ENCODE measurements at places on chromosomes 1 and 21.

GRCh38 chr21:18049461-18049860 lies 195.2 kb upstream of the CHODL start:
- DNase-seq, result no peak

GRCh38 chr21:23215261-23215660 lies 2217.1 kb downstream of the NCAM2 start:
- no peak for DNase-seq

DNA sequence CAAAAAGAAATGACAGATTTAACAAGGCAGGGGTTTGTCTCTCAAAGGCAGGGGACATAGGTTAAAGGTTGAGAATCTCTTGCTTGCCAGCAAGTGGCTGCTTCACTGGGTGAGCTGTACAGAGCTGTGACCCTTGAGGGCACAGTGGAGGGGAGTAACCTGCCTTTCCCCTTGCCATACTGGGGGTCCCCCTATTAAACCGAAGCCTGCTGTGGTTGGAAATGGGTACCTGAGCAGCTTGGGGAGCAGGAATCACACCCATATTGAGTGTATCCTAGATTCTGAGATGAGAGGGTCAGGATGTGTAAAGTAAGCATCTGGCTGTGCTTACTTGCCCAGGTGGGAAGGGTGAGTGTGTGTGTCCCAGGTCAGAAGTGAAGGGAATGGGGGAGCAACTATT lies 31.8 kb downstream of the WNT4 start:
- no peak for DNase-seq

DNA sequence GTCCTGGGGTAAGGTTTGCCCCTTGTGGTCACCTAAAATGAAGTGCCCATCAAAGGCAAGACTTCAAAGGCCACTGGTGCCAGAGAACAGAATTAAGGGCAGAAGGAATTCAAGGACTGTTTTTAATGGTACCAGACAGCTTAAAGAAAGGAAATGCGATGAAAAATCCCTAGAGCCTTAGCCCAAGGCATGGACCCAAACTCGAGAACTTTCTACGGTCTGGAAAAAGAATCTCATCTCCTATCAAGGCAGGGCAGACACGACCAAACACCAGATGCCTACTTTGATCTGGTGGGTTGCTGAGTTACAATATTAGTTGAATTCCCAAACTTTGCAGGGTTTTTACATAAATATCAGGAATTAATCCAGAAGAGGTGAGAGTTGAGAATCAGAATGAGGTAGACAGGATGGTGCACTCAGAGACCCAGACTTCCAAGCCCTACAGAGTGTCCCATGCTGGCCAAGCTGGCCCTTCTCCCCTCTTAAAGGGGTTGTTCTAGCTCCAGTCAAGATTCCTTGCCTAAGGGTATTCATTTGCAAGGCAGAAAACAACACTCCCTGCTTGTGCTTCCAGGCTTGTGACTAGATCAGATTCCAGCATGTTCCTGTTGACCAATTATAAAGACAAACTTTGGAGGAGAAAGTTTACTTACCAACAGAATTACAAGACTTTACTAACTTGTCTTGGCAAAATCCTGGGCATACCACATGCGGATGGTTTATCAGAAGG lies 48.0 kb downstream of the EDN2 start:
- DNase-seq, result no peak

DNA sequence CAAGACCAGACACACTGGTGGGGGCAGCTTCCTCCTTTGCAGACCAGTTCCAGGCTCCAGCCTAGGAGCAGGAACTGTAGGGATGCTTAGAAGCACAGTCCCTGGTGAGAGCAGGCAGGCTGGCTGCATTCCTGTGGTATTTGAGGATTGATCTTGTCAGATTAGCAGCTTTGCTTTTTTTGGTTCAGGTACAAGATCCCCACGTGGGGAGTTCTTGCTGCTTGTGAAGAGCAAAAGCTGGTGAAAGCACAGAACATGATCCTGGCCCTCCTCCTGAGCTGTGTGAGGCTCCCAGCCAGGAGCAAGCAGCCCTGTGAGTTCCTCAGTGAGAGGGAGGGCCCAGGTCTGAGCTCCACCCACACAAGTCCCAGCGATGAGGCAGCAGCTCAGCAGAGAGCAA lies 75.3 kb upstream of the ARTN start:
- no peak for DNase-seq

GRCh38 chr1:205421798-205422197 lies at the start of gene LEMD1:
TSS of gene LEMD1 (minus strand) at chr1:205422056. CDS start at chr1:205420536, 1,520 bp downstream.
- no peak for DNase-seq

DNA sequence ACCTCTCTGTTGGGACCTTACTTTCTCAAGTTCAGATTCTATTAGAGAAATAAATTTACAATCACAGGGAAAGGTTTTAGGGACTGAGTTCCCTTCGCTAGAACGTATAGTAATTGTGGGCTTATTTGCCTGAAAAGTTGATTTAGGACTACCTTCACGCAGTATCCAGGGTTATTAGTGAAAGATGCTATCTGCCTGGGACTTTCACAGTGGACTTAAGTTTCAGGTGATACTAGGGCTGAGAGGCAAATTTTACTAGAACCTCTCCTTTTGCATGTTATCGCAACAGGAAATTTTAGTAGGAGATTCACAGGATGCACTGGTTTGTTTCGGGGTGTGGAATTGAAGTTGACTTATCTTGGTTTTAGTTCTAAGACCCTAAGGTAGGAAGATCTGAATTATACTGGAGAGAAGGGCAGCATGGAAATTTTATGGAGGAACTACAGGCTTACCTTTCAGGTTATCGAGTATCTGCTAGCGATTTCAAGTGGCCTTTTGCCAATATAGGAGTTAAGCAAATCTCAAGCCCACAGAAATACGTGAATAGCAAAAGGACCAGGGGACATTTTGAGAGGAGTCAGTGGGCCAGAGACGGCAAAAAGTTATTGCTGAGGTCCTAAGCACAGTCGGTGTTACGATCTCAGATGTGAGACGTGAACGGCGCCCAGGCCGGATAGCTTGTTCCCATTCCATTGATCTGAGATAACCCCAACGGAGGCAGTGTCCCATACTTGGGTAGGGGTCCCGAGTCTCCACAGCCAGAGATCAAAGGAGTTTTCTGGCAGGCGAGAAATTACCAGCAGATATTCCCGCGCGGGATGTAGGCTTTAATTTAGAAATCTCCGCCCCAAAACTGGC lies 723 bp upstream of the GNAI3 start:
- DNase-seq, result peak; percentile 54

- DNase-seq, result no peak
Measured at GRCh38 chr1:68442006-68442405, 7.7 kb downstream of the RPE65 start.

DNA sequence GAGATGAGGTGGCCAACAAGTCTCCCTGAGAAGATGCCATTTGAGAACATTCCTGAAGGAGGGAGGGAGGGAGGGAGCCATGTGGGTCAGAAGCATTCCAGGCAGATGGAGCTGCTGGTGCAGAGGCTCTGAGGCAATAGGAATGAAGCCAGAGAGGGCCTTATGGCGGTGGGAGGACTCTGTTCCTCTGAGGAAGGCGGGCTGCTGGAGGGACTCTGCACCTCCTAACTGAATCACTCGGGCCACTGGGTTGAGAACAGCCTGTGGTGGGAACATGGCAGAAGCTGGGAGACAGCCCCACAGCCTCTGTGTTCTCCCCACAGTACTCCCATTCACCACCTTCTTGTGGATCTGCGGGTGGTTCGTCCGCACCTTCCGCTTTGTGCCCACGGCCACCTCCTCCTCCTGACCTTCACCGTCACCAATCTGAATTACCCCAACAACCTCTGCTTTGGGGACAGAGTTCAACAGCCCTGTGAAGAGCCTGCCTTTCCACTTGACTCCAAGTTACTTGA lies 2.4 kb upstream of the TMEM125 start:
- DNase-seq, result no peak

DNA sequence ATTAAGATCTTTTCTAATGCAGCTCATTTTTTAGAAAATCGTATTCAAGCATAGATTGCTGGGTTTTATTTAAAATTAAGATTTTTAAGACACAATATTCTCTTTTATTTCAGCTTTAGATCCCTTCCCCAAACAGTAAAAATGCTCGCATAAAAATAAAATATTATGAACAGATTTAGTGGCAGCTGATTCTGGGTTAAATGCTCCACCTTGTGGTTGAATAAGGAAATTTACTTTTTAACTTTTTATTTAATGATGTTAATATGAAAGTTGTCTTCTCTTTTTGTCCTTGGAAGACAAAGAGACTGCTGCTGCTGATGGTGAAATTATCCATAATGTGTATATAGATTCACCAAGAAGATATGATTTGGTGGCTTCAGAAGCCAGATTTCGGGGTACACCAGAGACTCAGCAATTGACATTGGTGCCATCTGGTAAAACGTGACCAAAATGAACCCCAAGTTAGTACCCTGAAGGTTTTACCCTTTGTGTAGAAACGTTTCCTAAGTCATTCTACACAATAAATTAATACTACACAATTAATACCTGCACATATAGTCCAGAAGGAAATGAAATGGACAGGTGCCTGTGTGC lies 128.0 kb downstream of the ADAMTS1 start:
- DNase-seq, result peak; percentile 38

GRCh38 chr1:82931006-82931405 lies 1067.9 kb downstream of the TTLL7 start:
- DNase-seq, result no peak

GRCh38 chr1:152630596-152630995 lies 7.7 kb upstream of the LCE3A start:
- DNase-seq, result no peak

GRCh38 chr1:42744148-42744413 lies 4.0 kb upstream of the CLDN19 start:
- DNase-seq, result no peak

DNA sequence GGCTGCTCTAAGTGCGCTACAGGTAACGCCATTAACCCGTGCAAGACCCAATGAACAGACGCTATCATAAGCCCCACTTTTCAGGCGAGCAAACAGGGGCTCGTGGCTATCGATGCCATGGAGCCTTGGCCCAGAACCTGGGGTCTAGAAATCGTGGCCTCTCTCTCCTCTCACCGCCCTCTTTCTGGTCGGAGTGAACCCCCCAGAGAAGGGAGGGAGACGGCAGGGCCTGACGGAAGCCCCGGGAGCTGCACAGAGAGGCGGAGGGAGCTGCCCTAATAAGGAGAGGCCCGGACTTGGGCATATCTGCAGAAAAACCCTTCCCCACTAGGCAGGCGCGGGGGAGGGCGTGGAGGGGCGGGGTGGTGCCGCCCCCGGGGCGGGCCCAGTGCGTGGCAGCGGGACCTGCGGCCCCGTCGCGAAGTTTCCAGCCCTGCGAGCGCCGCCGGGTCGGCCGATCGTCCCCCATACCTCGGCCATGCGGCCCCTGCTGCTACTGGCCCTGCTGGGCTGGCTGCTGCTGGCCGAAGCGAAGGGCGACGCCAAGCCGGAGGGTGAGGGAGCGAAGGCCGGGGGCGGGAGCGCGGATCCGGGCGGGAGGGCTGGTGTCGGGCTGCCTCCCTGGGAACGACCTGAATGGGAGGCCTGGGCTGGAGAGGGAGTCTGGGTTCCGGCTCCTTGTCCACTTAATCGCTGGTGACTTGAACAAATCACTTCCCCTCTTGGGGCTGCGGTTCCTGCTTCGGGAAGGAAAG lies at the start of gene PLOD1:
Gene PLOD1, plus strand, starts transcription at position 416 of the 755 bp plus-strand sequence. Its CDS starts 63 bp downstream, at position 479.
- DNase-seq, result peak; percentile 87

GRCh38 chr1:15207829-15208429 lies 39.1 kb upstream of the FHAD1 start:
- no peak for DNase-seq

- no peak for DNase-seq
Measured at GRCh38 chr1:184761969-184762485, 7.4 kb upstream of the EDEM3 start.

- no peak for DNase-seq
Measured at GRCh38 chr1:3518256-3518655, 63.8 kb downstream of the ARHGEF16 start.

DNA sequence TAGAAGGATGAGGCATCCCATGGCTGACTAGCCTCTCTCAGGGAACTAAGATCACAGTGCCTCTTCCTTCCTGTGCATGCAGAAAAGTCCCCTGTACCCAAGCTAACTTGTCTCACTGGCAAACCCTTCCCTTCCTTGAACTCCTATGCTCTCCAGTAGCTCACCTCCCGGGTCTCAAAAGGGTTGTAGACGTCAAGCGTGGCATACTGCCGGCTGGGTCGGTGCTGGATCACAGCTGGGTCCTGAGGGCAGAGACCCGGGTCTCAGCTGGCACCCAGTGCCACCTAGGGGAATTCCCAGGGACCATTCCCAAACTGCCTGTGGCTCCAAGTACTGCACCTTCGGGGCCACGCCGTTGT lies 688 bp downstream of the SCAMP3 start:
- DNase-seq, result peak; percentile 55

GRCh38 chr1:178434899-178435435 lies 61.8 kb downstream of the CLEC20A start:
- DNase-seq, result no peak

GRCh38 chr1:204680461-204680860 lies 5.1 kb downstream of the LRRN2 start:
- DNase-seq, result no peak

- DNase-seq, result peak; percentile 43
Measured at GRCh38 chr1:160260406-160261382, 1.7 kb downstream of the DCAF8 start.

DNA sequence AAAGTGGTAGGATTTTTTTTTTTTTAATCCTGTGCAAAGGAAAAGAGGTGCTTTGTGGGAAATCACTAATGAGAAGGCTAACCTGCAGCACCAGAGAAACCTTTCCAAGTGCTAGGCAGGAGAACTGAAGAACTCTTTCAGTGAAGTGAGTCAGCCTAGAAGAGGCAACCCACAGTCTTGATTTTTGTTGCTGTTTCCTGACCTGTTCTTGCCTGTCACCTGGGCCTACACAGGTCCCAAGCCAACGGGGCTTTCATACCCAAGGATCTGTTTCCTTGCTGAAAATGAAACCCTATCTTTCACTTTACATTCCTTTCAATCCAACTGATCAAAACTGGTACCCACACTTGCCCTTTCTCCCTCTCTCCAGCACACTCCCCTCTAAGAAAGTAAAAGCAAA lies 7.1 kb upstream of the IKBKE start:
- no peak for DNase-seq

GRCh38 chr1:40709100-40709801 lies 17.7 kb downstream of the NFYC start:
- DNase-seq, result peak; percentile 98

DNA sequence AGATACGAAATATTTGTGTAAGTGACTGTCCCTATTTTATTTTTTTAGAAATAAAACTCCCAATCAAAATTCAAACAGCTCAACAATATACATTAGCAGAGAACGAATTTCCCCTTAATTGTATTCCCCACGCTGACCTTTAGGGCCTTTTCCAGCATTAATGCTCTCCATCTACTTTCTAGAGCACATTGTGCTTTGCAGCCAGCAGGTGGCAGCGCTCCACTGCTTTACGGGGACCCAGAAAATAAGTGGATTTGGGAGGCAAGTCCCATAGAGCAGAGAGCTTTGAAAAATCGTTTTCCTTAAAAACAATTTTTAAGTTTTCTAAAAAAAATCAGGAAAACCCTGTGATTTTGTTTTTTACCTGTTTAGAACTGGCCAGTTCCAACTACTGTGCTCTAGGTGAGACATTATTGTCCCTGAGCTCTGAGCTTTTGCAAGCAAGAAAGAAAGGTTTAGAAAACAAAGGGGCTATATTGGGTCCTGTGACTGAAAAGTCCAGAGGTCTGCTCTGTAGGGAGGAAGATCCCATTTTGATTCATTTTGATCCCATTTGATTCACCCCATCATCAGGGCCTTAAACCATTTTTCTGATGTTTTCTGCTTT lies 144.4 kb upstream of the ZNF644 start:
- peak; percentile 75 for DNase-seq

GRCh38 chr1:116134476-116134773 lies 23.2 kb downstream of the MAB21L3 start:
- no peak for DNase-seq

Data from NAMALWA (cell line).